Testis (tissue), 5 donors: ENCODE measurements at places on chromosomes 16 and 17. TPM values are rescaled to one million over a fixed set of nuclear protein-coding genes. Genes with fewer than 3 reads are reported as not detected.

Gene C17orf67
- polyA plus RNA-seq: 2.9 TPM

Gene MRPL45
- polyA plus RNA-seq: 26.1 TPM

Gene PER1
- polyA plus RNA-seq: 55.1 TPM

Gene RAB11FIP4
- polyA plus RNA-seq: 104 TPM

Gene PRCD
- polyA plus RNA-seq: 4.6 TPM

Gene TM4SF5
- not detected for polyA plus RNA-seq

Gene ATP6V0A1
- 89.9 TPM for polyA plus RNA-seq

Gene HBQ1
- polyA plus RNA-seq: 1.3 TPM

Gene OR1F1
- polyA plus RNA-seq: not detected

Gene MYH13
- polyA plus RNA-seq: 0.28 TPM

Gene TBC1D3K
- polyA plus RNA-seq: 1.4 TPM

Gene CCL7
- polyA plus RNA-seq: not detected

Gene KIF2B
- 191 TPM for polyA plus RNA-seq

Gene CCL17
- 4.0 TPM for polyA plus RNA-seq

Gene DCUN1D3
- polyA plus RNA-seq: 19.5 TPM

Gene CCL1
- polyA plus RNA-seq: not detected

Gene EVPLL
- 2.5 TPM for polyA plus RNA-seq

Gene CD300A
- 3.7 TPM for polyA plus RNA-seq

Gene CNEP1R1
- 39.7 TPM for polyA plus RNA-seq

Gene NPIPB5
- 79.6 TPM for polyA plus RNA-seq

Gene UBALD1
- 33.3 TPM for polyA plus RNA-seq

Gene XAF1
- polyA plus RNA-seq: 10.4 TPM

Gene MEIOC
- 58.2 TPM for polyA plus RNA-seq

Gene KRTAP4-9
- polyA plus RNA-seq: not detected

Gene TEX19
- 31.2 TPM for polyA plus RNA-seq

Gene ZPBP2
- 224 TPM for polyA plus RNA-seq

Gene PLA2G10
- polyA plus RNA-seq: 1.0 TPM

Gene SLC47A2
- polyA plus RNA-seq: 1.1 TPM
